Left renal pelvis (tissue), 4 donors: ENCODE measurements at places on chromosomes 7 and 10.

GRCh38 chr10:46528675-46529615 lies 27.5 kb downstream of the GPRIN2 start:
- DNase-seq, result no peak

GRCh38 chr10:59096631-59097030 lies 79.8 kb upstream of the PHYHIPL start:
- DNase-seq, result no peak

DNA sequence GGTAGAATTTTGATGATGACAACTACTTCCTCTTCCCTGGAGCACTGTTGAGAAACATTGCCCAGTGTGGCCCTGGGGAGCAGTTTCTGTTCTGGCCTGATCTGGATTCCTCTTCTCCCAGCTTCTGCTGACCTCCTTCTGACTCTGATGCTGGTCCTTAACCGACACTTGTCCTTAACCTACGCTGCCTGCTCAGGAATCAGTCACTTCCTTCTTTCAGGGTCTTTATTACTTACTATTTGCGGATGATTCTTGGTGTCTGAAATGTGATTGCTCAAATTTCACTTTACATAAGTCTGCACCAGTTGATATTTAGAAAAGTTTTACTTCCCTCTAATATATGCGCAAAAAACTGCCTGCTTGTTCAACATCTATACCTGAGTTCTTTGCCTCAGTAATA lies 164.1 kb downstream of the PTEN start:
- DNase-seq, result no peak

- DNase-seq, result no peak
Observed at GRCh38 chr7:151518105-151518946, 1.4 kb downstream of the RHEB start.

DNA sequence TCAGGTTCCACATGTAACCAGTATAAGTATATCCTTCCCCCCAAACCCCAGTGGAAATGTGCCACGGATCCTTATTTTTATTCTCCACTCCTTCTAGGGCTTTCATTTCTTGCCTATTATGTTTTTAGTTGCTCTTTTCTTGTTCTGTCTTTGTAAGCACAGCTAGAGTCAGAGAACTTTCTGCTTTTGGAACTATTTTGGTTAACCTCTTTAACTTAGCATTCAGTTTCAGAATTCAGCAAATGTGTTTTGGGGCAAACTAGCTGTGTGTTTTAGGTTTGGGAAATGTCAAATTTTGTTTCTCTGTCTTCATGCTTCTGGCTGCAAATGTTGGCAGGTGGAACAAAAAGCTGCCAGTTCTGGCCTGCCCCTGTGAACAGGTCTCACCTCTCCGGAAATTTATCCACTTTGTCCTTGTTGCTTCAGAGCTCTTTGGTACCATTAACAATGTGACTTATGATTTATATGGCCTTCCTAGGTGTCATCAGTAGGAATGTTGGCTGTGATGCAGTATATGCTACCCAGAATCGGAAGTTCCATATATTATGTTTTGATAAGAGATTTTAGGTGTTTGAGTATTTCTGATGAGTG lies 156.1 kb downstream of the ADK start:
- DNase-seq, result no peak

GRCh38 chr10:7260412-7260900 lies 150.4 kb downstream of the SFMBT2 start:
- peak; percentile 47 for DNase-seq
